ENCODE measurements at places on chromosomes 3 and 15. TPM values are rescaled to one million over a fixed set of nuclear protein-coding genes. Genes with fewer than 3 reads are reported as not detected.
A peak's percentile ranks its signal among the peaks of the same experiment; 100 is the strongest.

DAZL gene
- total RNA-seq = not detected

PPP2R3A gene
- 120 TPM for total RNA-seq

GAP43 gene
- total RNA-seq = 0.66 TPM

DNA sequence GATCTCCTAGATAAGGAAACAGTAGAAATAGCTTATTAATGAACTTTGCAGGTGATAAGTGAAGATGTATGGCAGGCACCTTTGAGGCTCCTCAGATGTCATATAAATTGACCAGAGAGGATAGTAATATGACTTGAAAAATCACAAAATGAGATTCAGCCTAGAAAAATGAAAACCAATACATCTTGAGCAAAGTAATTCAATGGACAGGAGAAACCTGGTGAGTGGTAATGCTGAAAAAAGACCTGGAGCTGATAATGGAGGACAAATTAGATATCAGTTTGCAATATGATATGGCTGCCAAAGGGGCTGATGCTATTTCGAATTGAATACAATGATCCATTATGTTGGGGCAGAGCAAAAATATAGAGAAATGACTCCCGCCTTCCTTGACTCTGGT is 103.9 kb downstream of the LSAMP start:
- no peak for DNase-seq

DNA sequence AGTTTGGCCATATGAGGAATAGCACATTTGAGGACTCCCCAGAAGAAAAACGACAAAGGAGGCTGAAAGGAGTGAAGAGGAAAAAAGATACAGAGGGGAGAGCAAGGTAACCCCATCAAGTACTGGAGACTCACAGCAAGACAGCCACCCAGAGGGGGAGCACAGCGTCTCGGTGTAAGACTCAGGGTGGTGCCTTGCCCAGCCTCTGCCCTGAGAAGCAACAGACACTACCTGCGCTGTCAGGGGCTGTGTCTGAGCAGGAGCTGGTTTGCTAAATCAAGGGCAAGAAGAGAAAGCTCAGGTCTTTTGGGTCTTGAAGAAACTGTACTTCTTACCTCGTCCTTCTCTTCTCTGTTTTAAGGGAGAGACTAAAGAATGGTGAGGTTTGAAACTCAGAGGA is 27.9 kb downstream of the FBXO45 start:
- no peak for DNase-seq

GRCh38 chr3:16056217-16056616 is 118.3 kb upstream of the GALNT15 start:
- no peak for DNase-seq

DNA sequence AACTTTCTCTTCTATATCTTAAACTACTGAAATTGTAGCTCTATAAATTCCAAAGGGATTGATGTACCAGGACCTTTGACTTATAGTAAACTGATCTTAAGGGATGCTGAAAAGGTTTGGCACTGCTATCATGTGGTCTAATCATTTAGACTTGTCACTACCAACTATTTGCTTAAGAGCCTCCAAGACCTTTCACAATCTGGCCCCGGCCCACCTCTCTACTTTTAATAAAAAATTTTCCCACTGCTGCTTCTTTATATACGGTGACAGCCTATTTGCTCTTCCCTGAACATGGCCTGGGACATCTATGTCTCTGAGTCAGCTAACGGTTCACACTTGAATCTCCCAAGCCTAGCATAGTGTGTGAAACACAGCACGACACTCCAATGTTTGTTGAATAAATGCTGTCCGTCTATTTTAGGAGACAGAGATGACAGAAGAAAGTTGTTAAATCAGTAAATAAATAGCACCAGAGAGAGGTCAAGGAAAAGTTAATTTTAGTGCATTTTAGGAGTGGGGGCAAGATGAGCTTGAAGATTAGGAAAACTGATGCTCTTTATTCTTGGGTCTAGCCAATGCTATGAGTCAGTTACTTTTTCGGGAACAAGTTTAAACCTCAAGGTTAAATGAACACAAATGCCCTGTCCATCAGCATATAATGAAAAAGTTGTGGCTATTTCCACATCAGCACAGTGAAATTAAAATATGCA is 212.9 kb downstream of the TIGIT start:
- DNase-seq = no peak

GRCh38 chr3:52144034-52144795 is 10.0 kb downstream of the POC1A start:
- peak; percentile 88 for DNase-seq

GRCh38 chr3:128334766-128335165 is 131.9 kb downstream of the DNAJB8 start:
- DNase-seq = no peak

- no peak for DNase-seq
Observed at GRCh38 chr15:91863621-91864255, 10.2 kb downstream of the SLCO3A1 start.

- DNase-seq = no peak
Observed at GRCh38 chr3:48851407-48851806, 3.7 kb upstream of the PRKAR2A start.

- DNase-seq = no peak
Observed at GRCh38 chr3:106820726-106821362, 556.4 kb upstream of the CCDC54 start.
